Endothelial cell of umbilical vein (primary cell): ENCODE measurements at places on chromosomes 3 and 15. TPM values are rescaled to one million over a fixed set of nuclear protein-coding genes. Genes with fewer than 3 reads are reported as not detected.

GRCh38 chr3:84960581-84960980 lies 1.8 kb downstream of the CADM2 start:
- no peak overlapping the region for H3K27ac ChIP-seq
- no peaks in the 10 kb centered on the region for H3K4me1 ChIP-seq
- H3K27me3 ChIP-seq = peaks cover 18% of the 10 kb centered on the region
- DNase-seq = no peak

DNA sequence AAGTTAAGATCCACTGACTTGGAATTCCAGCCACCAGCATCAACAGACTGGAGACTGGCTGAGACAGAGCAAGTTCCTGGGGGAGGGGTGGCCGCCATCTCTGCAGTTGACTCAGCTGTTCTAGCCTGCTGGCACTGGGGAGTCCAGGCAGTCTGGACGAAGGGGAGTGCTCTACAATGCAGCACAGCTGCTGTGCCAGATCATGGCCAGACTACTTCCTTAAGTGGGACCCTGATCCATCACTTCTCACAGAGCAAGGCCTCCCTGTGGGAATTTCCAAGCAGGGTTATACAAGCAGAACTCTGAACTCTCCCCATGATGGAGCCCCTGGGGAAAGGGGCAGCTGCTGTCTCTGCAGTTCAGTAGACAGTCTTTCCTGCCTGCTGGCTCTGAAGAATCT lies 35.2 kb downstream of the PYGO1 start:
- H3K27ac ChIP-seq = no peak overlapping the region
- no peaks in the 10 kb centered on the region for H3K4me1 ChIP-seq
- H3K27me3 ChIP-seq = no peaks in the 10 kb centered on the region

DNA sequence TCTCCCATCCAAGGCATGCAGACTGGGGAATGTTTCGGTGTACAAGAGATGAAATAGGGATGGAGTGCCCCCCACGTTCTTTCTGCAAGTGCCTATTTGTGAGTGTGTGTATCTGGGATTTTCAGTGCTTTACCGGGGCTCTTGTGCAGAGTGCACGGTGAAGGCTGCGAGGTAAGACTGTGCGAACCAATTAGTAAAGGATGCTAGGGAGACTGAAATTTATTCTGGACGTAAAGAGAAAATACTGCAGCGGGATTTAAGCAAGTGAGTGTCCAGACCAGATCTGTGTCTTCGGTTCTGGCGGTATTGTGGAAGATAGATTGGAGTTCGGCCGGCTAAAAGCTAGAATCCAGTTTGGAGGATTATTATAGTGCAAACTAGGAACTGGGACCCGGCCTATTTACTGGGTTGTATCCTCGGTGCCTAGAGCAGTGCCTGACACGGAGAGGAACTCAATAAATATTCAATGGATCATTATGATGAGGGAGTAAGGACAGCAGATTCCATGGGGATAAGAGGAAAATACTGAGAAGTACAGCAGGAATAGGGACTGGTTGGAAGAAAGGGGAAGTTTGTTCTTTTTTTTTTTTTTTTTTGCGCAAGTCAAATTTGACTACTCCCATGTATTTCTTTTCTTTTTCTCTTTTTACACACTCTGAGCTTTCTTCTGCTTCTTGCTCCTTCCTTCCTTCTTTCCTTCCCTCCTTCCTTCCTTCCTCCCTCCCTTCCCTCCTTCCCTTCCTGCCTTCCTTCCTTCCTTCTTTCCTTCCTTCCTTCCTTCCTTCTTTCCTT lies 580 bp upstream of the MAGEF1 start:
- no peak overlapping the region for H3K27ac ChIP-seq
- no peaks in the 10 kb centered on the region for H3K27me3 ChIP-seq
- no peak for DNase-seq

DNA sequence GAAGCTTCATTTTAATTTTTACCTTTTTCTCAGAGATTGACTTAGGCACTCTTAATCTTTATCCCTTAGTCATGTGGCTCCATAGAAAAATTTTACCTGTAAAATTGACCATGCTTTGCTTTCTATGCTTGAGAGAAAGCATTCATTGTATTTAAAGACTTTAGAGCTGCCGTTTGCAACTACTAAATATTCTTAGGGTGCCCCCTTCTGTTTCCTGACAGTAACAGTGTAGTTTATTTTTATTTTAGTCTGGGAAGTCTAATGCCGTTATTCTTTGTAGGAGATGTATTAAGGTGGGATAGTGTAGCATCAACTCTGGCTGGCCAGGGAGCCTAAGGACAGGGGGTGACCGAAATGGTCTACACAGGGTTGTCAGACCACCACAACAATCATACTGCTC lies 84.5 kb upstream of the SYNPR start:
- no peaks in the 10 kb centered on the region for H3K4me1 ChIP-seq
- peak; percentile 3 for DNase-seq
- no peak overlapping the region for H3K27ac ChIP-seq
- H3K4me3 ChIP-seq = no peak overlapping the region
- H3K27me3 ChIP-seq = no peaks in the 10 kb centered on the region
- no peaks in the 10 kb centered on the region for H3K36me3 ChIP-seq

DNA sequence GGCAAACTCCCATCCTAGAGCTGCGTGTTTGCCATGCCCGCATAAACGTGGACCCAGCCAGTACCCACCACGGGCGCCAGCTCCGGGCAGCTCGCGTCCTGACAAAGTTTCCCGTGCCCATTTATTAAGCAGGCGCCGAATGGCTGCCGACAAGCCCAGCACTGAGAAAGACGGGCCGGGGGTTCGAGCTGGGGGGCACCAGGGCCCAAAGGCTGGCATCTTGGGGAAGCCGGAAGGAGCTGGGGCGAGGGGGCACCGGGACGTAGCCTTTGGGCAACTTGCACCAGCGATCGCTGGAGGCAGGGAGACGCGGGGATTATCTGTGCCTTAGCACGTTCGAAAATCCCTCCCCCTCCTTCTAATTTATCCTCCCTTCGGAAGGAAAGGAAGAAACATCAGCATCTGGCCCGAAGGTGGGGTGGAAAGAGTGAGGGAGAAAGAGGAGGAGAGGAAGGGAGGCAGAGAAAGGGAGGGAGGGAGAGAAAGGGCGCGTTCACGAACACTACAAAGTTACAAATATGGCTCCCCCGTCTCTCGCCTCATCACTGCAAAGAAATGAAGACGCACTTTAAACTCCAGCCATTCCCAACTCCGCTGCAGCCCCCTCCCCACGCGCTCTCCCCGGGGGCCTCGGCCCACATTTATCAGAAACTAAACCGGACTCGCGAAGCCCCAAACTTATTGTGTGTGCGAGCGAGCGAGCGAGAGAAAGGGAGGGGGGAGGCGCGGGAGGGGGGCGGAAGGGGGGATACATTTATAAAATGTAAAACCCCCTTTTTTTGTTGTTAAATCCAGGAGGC lies 1.0 kb downstream of the ANP32A start:
- H3K27me3 ChIP-seq = no peaks in the 10 kb centered on the region
- H3K36me3 ChIP-seq = peaks cover 4% of the 10 kb centered on the region
- H3K4me1 ChIP-seq = peaks cover 19% of the 10 kb centered on the region
- peak overlapping the region; percentile 97 for H3K4me3 ChIP-seq
- peak; percentile 59 for DNase-seq

DNA sequence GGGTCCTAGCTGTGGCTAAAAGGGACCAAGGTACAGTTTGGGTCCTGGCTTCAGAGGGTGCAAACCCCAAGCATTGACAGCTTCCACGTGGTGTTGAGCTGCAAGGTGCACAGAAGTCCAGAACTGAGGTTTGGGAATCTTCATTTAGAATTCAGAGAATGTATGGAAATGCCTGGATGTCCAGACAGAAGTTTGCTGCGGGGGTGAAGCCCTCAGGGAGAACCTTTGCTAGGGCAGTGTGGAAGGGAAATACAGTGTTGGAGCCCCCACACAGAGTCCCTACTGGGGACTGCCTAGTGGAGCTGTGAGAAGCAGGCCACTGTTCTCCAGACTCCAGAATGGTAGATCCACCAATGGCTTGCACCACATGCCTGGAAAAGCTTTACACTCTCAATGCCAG lies 17.9 kb downstream of the RNF13 start:
- H3K4me3 ChIP-seq = no peak overlapping the region
- no peaks in the 10 kb centered on the region for H3K4me1 ChIP-seq
- H3K27ac ChIP-seq = no peak overlapping the region
- no peaks in the 10 kb centered on the region for H3K36me3 ChIP-seq

The SLC49A4 gene
- total RNA-seq = 10.4 and 11.6 TPM in 2 replicates
